ENCODE measurements at places on chromosomes 4 and X.

DNA sequence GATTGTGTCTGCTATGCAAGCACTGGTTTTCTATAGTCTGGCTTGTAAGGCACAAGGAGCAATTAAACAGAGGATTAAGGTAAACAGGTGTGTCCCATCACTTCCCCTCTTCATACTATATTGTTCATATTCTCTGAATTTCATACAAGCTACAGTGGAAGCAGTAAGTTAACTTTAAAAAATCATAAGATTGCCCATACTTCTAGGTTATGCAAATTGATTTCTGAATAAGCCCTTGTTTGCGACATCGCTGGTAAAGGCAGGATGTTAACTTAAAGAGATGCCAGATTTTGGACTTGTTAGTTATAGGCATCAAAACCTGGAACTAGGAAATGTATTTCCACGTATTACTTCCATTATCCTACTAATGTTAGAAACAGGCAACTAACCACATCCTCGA lies 1.0 kb upstream of the TMEM131L start:
- DNase-seq: no peak

DNA sequence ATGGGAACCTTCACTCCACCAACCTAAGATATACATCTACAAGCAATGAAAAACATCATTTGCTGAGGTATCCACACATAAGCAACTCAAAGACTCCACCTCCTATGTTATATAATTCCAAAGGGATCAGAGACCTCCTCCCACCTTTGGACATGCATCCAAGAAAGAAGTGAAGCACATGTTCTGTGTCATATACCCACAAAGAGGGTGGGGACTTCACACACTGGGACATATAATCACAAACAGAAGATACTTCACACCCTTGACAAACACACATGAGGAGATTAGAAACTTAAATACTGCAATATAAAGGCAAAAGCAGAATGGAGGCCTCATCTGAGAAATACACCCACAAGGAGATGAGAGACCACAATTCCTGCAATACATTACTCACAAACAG lies 25.4 kb downstream of the SUV39H1 start:
- no peak for DNase-seq

GRCh38 chr4:161291222-161291621 lies 872.6 kb downstream of the FSTL5 start:
- no peak for DNase-seq

- no peak for DNase-seq
These were observed 321 bp upstream of the HPRT1 start for GRCh38 chrX:134459683-134460004.

GRCh38 chr4:14095831-14096230 lies 468.3 kb upstream of the BOD1L1 start:
- no peak for DNase-seq

DNA sequence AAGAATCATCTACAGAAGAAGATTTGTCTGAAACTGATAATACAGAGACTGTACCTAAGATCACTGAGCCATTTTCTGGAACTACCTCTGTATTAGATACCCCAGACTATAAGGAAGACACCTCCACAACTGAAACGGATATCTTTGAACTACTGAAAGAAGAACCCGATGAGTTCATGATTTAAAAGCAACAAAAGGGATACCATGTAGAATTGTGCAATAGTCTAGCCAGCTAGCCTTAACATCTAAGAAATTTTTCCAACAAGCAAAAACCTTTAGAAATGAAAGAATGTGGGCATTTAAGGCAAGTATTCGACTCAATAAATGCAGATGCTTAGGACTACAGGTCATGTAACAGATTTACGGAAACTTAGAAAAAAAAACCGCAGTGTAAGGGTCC lies 1.3 kb downstream of the CABS1 start:
- no peak for DNase-seq

- no peak for DNase-seq
These were observed 8.6 kb downstream of the APEX2 start for GRCh38 chrX:55008571-55009358.

DNA sequence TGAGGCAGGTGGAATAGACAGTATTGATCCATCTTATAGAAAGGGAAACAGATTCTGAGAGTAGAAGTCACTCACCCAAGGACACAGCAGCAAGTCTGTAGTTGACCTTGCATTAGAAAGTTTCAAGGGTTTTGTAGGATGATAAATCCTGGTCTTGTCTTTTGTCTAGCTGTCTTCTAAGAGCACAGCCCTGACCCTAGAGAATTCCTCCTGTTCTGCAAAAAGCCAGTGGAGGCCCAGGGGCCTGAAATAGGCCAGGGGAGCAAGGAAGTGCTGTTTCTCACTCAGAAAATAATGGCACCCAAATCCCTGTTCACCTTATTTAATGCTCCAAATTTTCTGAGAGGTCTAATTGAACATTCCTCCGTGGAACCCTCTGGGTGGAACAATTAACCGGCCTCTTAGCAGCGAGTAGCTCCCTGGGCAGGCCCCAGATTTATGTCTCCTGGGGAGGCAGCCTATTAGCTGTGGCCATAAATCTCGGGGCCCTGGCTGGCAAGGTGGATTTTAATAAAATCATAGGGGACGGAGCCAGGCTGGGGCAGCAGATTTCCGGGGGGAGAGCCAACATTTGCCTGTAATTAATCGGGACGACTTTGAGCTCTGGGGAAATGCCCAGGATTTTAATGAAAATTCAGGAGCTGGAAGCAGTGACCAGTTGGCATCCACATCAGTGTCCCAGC lies 49.2 kb upstream of the MSX1 start:
- DNase-seq: no peak

DNA sequence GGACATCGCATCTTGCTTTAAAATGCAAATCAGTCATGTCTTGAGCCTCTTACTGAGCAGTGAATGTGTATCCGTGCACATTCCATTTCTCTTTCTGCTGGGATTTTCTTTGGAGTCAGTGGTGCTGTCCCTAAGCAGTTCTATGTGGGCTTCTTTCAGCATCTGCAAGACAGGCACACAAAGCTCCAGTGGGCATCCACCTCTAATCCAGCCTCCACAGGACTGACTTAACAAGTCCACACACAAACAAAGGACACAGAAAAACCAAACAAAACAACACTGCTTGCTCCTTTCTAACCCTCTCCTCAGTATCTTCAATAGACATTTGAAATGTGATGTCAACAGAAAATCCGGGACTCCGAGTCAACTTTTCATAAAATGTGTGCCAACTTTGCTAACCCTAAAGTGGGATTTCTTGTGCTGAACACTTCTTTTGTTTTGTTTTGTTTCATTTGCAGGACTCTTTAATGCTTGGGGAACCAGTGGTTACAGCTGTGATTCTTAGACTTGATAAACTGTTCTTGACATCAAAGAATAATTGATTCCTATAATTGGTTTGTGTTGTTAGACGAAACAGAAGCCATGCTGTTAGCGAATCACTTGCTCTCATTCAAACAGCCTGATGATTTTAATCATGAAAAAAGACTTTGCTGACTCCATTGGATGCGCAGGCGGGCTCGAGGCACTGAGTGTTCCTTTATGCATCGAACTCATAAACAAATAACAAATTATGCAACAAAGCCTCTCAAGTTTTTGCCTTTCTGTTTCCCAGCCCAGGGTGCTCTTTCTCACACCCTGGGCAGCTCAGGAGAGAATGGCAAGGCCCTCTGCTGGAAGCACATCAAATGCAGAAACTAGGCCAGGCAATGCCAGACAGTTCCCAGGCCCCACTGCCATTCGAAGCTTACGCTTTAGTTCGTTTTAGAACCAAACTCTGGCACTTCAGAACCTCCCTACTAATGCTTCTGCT lies 20.1 kb downstream of the ETNPPL start:
- DNase-seq: no peak

- DNase-seq: no peak
These were observed 436.2 kb downstream of the KCNIP4 start for GRCh38 chr4:21512353-21512752.

- DNase-seq: no peak
These were observed 9.8 kb downstream of the AKAP17A start for GRCh38 chrX:1601051-1601767.

- DNase-seq: no peak
These were observed 53.0 kb downstream of the SHOX start for GRCh38 chrX:683576-683975.

- no peak for DNase-seq
These were observed 80.2 kb downstream of the HTRA3 start for GRCh38 chr4:8349664-8350236.

DNA sequence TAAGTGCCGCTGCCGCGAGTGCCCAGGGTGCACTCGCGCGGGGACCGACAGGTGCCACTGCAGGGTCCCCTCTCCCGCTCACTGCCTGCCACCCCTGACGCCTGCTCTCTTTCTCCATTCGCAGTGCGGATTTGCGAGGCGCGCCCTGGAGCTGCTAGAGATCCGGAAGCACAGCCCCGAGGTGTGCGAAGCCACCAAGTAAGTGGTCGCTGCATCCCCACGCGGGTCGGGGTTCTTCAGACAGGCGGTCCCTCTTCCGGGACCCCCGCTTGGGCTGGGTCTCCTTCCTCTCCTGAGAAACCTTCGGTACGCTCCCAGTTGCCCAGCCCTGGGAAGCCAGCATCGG lies 547 bp downstream of the GUCY1A1 start:
- DNase-seq: no peak
